Activated naive CD8-positive, alpha-beta T cell treated with anti-CD3 and anti-CD28 coated beads for 36 hours (primary cell): ENCODE measurements at places on chromosomes 16 and 17. TPM values are rescaled to one million over a fixed set of nuclear protein-coding genes. Genes with fewer than 3 reads are reported as not detected.

DNA sequence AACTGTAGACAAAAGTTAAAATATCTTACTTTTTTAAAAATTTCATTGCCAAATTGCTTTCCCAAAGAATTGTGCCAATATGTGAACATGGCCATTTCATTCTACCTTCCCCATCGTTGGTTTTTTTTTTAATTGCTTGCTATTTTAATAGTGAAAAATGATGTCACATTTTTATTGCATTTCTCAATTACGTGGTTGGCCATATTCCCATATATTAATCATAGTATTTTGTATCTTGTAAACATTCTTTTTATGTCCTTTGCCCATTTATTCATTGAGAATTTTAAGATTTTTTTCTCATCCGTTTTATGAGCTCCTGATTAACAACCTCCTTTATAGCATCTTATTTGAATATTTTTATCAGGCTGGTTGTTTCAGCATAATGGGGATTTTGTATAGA lies 7.2 kb downstream of the OMG start:
- peaks cover 22% of the 10 kb centered on the region for H3K4me1 ChIP-seq
- no peaks in the 10 kb centered on the region for H3K27me3 ChIP-seq
- H3K4me3 ChIP-seq, result no peak overlapping the region
- no peak for DNase-seq

GRCh38 chr17:7190276-7190917 lies 11.2 kb upstream of the ASGR1 start:
- no peak overlapping the region for H3K4me3 ChIP-seq
- peaks cover 2% of the 10 kb centered on the region for H3K4me1 ChIP-seq
- H3K27ac ChIP-seq, result no peak overlapping the region
- peaks cover 3% of the 10 kb centered on the region for H3K36me3 ChIP-seq
- H3K27me3 ChIP-seq, result no peaks in the 10 kb centered on the region

- H3K4me3 ChIP-seq, result peak overlapping the region; percentile 68
- H3K36me3 ChIP-seq, result peaks cover 4% of the 10 kb centered on the region
- H3K27me3 ChIP-seq, result no peaks in the 10 kb centered on the region
- peak; percentile 59 for DNase-seq
- peak overlapping the region; percentile 96 for H3K27ac ChIP-seq
- peaks cover 50% of the 10 kb centered on the region for H3K4me1 ChIP-seq
Observed at GRCh38 chr17:17749921-17750320, 68.7 kb downstream of the RAI1 start.

Gene GDPD1
- 1.9 TPM for total RNA-seq

Gene CLDN6
- not detected for total RNA-seq
